ENCODE measurements at places on chromosomes 4 and X. TPM values are rescaled to one million over a fixed set of nuclear protein-coding genes. Genes with fewer than 3 reads are reported as not detected.

AGTR2 gene
- 34.6 TPM for total RNA-seq

KIF4A gene
- 7.2 TPM for total RNA-seq

RTL3 gene
- 0.95 TPM for total RNA-seq

CT83 gene
- not detected for total RNA-seq

MAGEA11 gene
- not detected for total RNA-seq

PGM2 gene
- 50.3 TPM for total RNA-seq

SH2D1A gene
- total RNA-seq = 0.26 TPM

GPRASP2 gene
- 44.2 TPM for total RNA-seq

ENPP6 gene
- 1.9 TPM for total RNA-seq

TCEAL7 gene
- total RNA-seq = 74.0 TPM

S100P gene
- total RNA-seq = 88.9 TPM

STBD1 gene
- total RNA-seq = 9.1 TPM

SCOC gene
- 73.0 TPM for total RNA-seq

PNCK gene
- total RNA-seq = 10.3 TPM

GPR143 gene
- total RNA-seq = 0.79 TPM

KLF3 gene
- 65.0 TPM for total RNA-seq

VCX gene
- total RNA-seq = not detected

Measured in urinary bladder (tissue), 4 donors.